ENCODE measurements at places on chromosomes 6 and 20.

DNA sequence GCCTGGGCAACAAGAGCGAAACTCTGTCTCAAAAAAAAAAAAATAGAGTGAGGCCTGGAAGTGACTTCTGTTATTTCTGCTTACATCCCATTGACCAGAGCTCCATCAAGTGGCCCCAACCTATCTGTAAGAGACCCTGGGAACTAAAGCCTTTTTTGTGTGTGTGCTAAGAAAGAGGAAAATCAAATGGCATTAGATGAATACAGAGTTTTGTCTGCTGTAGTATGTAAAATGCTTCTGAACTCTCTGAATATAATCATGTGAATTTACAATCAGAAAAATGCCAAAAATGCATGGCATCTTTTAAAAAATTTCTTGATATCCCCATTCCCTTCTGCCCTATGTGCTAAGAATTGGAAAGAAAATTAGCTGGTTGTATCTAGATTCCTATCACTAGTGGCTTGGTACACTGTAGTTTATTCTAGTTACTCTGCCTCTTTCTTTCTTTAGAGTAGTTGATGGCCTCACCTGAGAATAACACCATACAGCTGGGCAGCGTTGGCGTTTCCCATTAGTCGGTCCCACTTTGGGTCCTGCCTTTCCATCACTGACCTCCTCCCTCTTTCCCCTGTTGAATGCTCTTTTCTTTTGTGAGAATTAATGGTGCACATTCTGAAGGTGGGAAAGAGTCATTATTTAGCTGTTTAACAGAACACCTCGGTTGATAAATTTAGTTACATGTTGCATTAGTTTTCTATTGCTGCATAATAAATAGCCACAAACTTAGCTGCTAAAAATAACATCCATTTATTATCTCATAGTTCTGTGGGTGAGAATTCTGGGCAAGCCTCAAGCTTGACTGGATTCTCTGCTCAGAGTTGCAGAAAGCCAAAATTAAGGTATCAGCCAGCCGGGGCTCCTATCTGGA, 38.2 kb downstream of the SAMD5 start:
- no peak for DNase-seq

GRCh38 chr6:3651698-3652229, 99.7 kb downstream of the PXDC1 start:
- DNase-seq = no peak

- no peak for DNase-seq
Observed at GRCh38 chr6:146901940-146902816, 302.0 kb upstream of the STXBP5 start.

DNA sequence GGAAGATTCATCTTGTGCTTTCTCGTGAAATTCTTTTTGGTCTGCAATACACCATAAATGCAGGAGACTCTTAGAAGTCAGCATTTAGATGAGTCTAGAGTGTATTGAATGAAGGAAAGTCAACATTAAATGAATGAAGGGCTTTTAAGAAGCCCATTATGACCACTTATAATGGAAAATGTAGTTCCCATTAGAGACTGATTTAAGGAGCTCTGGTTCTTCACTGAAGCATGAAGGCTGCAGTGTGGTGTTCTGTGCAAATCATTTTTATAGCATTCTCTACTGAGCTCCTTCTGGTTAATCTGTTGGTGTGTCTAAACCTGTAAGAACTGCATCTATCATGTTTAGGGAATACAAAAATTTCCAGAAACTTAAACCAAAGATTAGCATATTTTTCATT, 19.7 kb downstream of the NCOA7 start:
- no peak for DNase-seq

GRCh38 chr6:15491255-15491985, 171.4 kb downstream of the DTNBP1 start:
- peak; percentile 47 for DNase-seq

- DNase-seq = no peak
Observed at GRCh38 chr6:166281104-166281503, 27.1 kb downstream of the PRR18 start.

- no peak for DNase-seq
Observed at GRCh38 chr6:41730531-41731436, 4.6 kb downstream of the TFEB start.

GRCh38 chr20:23257848-23258746, 92.5 kb upstream of the NXT1 start:
- no peak for DNase-seq

DNA sequence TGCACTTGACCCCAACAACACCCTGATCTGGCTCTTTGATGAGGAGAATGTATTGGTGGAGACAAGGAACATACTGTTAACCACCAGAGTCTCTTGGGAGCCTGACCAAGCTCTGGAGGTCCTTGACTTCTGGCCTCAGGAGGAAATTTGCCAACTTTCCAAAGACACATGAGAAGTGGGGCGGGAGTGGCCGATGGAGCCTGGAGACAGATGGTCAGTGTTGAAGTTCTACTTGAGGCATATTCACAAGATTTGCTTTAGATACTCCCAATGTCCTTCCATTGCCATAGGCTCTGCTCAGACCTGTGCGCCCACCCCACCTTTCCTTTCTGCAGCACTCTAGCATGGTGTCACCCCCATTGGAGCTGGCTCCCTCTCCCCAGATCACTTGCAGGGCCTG, 241.0 kb downstream of the SLC24A3 start:
- no peak for DNase-seq

DNA sequence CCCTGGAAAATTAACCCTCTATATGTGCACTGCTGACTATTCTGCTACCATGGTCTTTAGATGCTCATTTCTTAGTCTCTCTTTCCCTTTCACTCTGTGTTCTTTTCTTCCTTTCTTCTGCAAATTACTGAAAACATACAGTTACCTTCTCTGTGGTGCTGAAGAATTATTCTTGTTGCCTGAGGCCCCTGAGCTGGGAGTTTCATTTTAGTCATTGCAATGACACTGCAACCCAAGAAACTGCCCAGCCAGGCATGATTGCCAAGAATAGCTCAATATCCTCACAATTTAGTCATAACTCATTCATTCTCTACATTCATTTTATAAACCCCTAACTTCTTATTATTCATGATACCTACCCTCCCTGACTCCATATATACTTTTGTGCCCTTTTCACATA, 245.8 kb upstream of the RAB32 start:
- no peak for DNase-seq

DNA sequence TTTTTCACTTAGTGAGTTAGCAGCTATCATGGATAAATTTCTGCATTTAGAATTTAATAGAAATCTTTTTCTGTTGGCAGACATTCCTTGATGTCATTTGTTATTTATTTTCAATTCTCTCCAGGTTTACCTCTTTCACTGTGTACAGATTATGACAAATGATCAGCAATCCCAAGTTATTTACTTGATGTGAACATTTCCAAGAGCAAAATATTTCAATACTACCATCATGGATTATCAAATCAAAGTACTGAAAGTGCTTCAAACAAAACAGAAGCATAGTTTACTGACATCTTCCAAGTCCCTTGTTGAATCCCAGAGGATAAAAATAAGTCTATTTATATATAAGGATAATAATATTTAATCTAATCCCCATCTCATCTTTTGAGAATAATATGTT, 852.2 kb upstream of the CITED2 start:
- no peak for DNase-seq

GRCh38 chr6:110233770-110234374, 53.6 kb downstream of the CDC40 start:
- DNase-seq = no peak

GRCh38 chr6:160030103-160030502, 61.2 kb downstream of the IGF2R start:
- DNase-seq = no peak

- no peak for DNase-seq
Observed at GRCh38 chr20:58243653-58244410, 15.4 kb upstream of the ANKRD60 start.

- no peak for DNase-seq
Observed at GRCh38 chr6:108622641-108623298, 62.1 kb downstream of the FOXO3 start.

DNA sequence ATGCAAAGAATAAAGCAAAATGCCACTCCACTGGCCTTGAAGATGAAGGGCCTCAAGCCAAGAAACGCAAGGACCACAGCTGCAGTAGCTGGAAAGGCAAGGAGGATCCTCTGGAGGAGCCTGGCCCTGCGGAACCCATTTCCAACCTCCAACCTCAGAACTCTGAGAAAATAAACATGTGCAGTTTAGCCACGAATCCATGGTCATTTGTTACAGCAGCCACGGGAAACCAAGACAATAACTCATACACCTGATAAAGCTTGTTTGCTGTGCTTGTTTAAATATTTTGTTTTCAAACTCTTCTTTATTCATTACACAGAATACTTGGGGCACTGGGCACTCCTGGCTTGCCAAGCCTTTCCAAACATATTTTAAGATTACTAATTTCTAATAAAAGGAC, 10.4 kb downstream of the SERPINB6 start:
- no peak for DNase-seq

- no peak for DNase-seq
Observed at GRCh38 chr6:151546941-151547659, 53.3 kb downstream of the CCDC170 start.

DNA sequence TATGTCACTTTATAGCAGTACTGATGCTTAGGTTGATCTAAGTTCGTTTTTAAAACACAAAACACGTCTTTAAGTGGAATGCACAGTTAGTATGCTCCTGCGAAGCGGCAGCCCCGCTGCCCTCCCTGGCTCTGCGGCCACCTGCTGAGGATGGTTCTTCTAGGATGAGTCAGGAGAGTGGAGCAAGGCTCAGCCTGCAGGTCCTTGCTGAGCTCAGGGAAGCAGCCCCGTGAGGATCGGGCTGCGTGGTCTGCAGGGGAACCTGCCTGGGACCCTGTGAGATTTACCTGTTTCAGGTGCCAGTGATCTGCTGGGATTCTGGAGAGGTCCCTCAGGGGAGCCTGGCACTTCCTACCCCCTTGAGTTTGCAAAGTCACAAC, 57.5 kb downstream of the SYNJ2 start:
- DNase-seq = no peak

DNA sequence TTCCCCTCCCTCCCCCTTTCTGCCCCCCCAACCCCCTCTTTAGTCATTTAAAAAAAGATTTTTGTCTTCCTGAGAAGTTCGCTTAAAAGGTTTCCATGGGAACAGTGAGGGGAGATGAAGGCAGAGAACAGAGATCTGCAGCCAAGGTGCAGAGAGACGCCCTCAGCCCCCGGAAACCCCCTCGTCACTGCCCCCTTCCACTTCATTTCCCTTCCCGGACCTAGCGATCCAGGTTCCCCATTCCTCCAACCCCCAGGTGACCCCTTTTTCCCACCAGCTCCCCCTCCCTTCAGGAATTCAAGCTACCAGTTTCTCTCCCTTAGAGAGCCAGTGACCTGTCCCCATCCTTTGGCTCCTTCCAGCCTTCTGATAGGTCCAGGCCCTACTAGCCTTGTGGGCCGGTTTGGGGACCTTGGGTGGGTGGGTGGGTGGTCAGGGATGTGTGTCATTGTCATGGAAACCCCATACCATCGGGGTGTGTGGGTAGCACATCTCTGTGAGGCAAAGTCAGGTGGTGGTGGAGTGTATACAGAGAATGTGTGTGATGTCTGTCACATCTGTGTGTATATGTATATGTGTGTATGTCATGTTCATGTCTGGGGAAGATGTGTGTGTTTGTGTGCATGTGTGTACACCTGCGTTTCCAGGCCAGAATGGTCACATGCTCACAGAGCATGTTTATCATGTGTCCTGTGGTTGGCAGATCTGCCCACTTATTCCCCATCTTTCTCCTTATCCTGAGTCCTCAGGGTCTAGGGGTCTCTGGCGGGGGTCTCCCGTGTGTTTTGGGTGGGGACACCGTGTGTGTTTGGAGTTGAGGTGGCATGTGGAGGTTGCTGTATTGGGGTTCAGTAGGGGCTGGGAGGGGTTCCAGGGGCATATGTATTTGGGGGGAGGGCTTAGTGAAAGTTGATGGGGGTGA, 7.0 kb downstream of the SYNGAP1 start:
- DNase-seq = no peak

DNA sequence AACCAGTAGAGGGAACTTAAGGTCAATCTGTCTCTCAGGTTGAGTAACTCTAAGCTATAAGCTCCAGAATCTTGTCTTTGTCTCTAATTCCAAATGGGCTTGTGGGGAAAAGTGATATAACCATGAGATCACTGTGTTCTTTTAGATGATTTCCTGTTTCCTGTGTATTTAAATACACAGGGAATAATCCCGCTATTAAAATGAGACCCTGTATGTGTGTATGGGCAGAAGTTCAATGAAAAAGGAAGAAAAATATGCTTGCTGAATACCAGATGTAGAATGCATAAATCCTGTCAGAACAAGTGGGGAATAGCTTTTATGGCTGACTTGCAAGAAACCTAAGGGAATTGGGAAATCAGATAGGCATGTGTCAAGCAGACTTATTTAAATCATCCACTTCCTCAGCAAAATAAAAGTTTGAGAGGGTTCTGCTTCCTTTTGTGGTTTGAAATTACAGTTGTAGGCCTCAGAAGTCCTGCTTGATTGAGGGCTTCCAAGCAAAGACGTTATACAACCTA, 164.7 kb upstream of the PDE7B start:
- DNase-seq = no peak

- DNase-seq = no peak
Observed at GRCh38 chr20:4167261-4168021, 152.1 kb upstream of the RNF24 start.

DNA sequence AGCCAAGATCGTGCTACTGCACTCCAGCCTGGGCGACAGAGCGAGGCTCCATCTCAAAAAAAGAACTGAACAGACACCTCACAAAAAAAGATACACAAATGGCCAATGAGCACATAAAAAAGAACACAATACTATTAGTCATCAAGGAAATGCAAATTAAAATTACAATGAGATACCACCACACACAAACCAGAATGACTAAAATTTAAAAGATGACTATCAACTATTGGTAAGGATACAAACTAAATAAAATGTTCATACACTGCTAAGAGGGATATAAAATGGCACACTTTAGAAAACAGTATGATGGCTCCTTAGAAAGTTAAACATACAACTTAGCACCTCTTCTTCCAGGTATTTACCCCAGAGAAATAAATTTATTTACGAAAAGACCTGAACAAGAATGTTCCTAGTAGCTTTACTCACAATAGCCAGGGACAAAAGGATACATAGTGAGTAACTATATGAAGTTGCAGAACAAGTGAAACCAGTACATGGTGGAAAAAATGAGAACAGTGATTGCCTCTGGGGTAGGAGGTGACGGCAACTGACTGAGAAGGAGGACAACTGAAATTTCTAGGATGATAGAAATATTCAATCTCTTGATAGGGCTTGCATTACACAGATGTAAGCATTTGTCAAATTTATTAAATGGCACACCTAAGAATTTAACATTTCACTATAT, 53.2 kb downstream of the FAM8A1 start:
- no peak for DNase-seq

DNA sequence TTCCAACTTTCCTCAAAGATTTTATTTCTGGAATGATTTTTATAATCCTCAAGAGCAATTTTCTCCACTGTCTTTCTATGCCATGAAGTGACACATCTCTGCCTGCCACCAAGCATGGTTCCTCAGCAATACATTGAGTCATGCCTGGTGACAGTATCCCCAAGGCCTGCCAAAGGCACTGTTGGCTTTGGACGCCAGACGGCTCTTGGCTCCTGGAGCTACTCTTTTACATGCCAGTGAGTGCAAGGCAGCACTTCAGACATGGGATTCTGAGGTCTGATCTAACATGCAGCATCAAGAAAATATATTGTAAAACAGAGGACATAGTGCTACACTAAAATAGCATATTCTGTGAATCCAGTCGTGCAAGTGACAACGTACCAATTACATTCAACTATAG, 20.1 kb upstream of the PLEKHG1 start:
- no peak for DNase-seq

- no peak for DNase-seq
Observed at GRCh38 chr6:42040856-42041480, 9.4 kb upstream of the TAF8 start.
